Suppressor macrophage (primary cell): ENCODE measurements at places on chromosomes 5 and 9.

DNA sequence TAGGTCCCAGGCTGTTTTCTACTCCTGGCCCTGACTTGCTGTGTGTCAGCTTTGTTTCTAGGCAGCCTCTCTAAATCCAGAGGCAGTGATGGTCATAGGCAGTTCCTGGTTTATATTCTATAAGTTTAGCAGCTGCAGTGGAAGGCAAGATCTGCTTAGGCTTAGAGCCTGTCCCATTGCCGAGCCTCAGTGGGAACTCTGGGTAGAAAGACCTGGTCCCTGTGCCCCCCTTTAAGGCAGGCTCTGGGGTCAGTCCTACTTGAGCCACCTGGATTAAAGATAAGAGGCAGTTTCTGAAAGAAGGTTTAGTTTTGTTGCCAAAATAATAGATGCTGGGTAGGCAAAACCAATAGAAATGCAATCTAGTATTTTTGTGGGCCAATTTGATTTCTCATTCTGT is 13.6 kb downstream of the MCCC2 start:
- no peak for DNase-seq

DNA sequence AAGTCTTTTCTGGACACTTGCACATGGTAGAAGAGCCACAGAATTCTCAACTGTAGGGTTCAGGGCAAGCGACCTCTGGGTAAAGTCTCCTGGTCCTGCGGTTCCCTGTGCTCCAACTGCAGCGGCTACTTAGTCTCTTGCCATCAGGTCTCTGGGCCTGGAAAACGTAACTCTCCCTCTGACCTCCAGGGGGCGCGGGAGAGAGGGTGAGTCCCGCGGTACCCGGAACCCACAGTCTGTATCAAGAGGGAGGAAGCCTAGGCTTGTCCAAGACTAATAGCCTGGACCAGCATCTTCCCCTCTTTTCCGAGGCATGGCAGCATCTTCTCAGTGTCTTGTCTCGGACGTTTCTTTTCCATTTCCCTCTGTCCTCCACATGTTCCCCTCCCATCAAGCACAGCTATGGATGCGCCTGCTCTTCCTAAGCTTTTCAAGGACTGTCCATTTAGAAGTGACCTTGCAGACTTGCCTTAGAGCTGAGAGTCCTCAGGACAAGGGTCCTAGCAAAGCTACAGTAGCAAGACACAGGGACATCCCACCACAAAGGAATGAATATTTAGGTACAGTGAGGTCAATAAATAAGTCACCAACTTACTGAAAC is 59.3 kb downstream of the FSTL4 start:
- DNase-seq: peak; percentile 84

- DNase-seq: no peak
Measured at GRCh38 chr5:110104726-110105669, 415.3 kb downstream of the MAN2A1 start.

DNA sequence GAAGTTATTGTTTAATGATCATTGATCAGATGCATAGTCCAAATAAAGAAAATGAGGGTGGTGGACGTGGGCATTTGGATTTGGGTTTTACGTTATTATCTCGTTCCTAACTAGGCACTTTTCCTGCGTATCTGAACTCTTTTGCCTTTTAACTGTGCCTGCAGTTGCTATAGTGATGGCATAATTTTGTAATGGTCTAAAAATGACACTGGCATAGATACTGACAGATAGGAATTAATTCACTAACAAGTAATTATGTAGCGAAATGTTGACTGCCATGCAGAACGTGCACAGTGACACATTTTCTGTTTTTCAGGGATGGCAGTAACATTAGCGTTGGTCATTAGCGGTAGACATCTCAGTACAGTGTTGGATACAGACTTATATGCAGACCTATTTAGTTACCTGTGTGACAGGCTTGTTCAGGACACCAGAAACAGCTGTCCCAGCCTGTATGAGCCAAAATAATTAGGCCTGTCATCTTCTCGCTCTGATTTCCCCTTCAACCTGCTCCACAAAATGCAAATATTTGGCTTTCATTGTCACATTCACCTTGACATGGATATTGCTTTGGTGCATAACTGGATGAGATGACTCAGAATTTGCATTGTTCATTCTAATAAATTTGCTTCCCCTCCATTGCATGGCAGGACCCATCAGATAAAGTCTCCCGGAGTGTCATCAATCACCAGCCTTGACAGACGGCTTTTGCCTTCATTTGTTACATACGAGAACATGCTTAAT is 413.3 kb upstream of the IRX1 start:
- DNase-seq: no peak

- no peak for DNase-seq
Measured at GRCh38 chr9:133250741-133251170, 24.2 kb downstream of the ABO start.

GRCh38 chr9:4820168-4820567 is 27.4 kb downstream of the RCL1 start:
- no peak for DNase-seq
